ENCODE measurements at places on chromosomes 2 and 18.

DNA sequence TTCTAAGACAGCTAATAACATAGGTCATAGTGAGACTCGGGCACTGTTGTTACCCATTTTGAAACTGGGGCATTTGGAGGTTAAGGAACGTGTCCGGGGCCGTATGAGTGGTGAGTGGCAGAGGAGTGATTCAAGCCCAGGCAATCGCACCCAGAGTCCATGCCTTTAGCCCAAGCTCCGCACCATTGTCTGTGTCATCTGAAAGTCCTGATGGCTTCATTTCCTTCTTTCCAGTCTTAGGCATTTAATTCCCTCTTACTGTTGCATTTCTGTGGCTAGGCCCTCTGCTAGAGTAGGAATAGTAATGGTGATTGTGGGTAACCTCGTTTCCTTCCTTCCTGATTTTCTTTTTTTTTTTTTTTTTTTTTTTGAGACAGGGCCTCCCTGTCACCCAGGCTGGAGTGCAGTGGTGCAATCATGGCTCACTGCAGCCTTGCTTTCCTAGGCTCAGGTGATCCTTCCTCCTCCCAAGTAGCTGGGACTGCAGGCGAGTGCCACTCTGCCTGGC is 49.8 kb upstream of the ASB1 start:
- no peak for DNase-seq

GRCh38 chr2:111665551-111666116 is 218.4 kb downstream of the ANAPC1 start:
- DNase-seq: no peak

- no peak for DNase-seq
Measured at GRCh38 chr2:50116096-50117010, 915.6 kb downstream of the NRXN1 start.

GRCh38 chr18:76791106-76791505 is 31.3 kb upstream of the ZNF236 start:
- no peak for DNase-seq

GRCh38 chr18:35192415-35192814 is 48.4 kb upstream of the ZNF397 start:
- DNase-seq: no peak

DNA sequence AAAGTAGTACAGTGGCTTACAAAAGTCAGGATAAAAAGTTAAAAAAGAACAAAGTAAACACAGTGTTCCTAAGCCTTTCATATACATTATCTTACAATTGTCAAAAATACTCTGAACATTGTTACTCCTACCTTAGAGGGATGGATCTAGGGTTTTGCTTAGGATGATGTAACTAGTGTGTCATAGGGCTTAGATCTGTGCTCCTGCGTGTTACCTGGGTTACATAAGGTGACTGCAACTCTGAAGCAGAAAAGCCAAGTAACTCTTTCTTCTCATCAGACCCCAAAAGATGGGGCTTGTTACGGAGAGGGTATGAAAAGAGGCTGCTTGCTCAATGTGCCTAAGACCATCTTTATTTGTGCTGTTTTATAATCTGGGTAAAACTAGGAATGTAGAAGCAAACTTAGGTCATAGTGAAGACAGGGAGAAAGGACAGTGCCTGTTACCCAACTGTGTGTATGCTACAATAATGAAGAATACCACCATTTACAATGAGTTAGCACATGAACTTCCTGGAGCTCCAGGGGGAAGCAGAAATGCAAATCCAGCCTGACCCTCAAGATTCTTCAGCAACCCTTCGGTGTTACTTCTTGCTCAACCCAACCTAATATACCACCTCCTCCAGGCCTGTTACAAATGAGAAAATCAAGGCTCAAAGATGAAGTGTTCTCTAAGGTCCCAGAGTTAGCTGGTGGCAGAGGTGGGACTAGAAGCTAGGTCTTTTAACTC is 42.0 kb upstream of the STK17B start:
- no peak for DNase-seq

- no peak for DNase-seq
Measured at GRCh38 chr2:173874894-173875237, 90.3 kb downstream of the SP3 start.

DNA sequence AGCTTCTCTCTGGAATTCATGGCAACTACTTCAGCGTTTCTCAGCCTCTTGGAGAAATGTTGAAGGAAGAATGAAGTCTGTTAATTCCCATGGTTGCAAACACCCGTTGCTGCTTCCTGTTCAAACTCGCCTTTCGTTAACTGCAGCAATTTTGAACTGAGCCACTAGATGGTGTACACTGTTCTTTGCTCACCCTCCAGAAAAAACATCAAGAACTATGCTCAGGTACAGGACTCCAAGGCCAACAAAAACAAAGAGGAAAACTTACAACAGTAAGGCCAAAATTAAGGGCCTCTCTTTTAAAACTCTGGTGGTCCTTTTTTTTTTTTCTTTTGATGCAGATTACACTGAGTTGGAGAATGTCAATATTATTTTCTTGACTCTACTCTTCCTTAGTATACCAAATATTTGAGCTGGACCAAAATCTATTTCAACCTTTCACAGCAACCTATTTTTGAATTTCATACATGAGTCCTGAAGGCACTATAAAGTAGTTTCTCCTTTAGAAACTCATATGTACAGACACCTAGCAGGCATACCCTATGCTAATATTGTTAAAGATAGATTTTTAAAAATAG is 58.2 kb downstream of the KLHL14 start:
- DNase-seq: no peak

GRCh38 chr2:51224790-51225189 is 192.9 kb upstream of the NRXN1 start:
- no peak for DNase-seq

- no peak for DNase-seq
Measured at GRCh38 chr2:218003281-218003944, 618 bp upstream of the TNS1 start.

- DNase-seq: no peak
Measured at GRCh38 chr2:224876522-224876921, 160.4 kb upstream of the CCDC195 start.

- no peak for DNase-seq
Measured at GRCh38 chr18:13382366-13382953, 163.9 kb downstream of the LDLRAD4 start.

- no peak for DNase-seq
Measured at GRCh38 chr2:199744724-199745123, 106.3 kb downstream of the FTCDNL1 start.

- DNase-seq: no peak
Measured at GRCh38 chr2:24110660-24111303, 12.4 kb downstream of the PFN4 start.

GRCh38 chr18:8106603-8107002 is 502.6 kb upstream of the RAB12 start:
- no peak for DNase-seq

DNA sequence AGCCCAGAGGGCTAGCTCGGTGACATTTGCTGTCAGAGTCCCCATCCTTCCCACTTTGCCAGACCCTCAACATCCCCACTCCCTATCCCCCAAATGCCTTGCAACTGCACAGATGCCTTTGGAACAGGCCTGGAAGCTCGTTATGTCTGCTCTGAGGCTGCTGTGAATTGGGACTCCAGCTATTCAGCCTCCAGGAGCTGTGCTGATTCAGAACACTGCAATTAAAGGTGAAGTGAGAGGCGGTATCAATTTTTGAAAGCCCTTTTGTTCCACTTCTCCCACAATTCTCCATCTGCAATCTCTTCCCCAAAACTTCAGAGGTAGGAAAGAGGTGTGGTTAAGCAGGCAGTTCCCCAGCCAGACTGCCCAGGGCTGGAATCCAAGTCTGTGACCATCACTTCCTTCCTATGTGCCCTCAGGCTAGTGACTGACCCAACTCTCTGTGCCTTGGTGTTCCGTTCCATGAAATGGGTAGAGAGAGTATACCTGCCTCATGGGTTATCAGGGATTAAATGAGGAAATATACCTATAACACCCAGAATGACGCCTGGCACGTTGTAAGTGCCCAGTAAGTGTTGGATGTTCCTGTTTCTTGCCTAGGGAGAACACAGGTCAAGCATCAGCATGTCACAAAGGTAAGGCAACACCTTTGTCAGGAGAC is 17.5 kb downstream of the NOSTRIN start:
- no peak for DNase-seq

DNA sequence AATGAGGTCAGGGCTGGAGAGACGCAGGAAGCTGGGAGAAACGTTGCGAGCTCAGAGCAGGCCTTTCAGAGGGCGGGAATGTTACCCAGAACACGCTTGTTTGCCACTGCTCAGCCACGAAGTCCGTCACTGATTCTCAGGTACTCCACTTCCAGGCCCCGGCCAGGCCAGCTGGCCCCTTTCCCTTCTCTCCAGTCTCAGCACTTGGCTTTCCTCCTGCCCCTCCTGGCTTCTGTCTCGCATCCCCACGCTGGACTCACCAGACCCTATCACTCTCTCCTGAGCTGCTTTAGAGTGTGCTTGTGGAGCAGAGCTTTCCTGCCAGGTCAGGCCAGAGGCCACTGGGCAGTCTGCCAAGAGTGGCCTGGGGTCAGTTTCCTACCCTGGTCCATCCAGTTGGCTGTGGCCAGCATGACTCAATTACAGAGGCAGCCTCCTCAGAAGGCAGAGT is 151.4 kb downstream of the TWIST2 start:
- DNase-seq: no peak

GRCh38 chr18:58045242-58046092 is 1.4 kb downstream of the NEDD4L start:
- DNase-seq: peak; percentile 75

- DNase-seq: no peak
Measured at GRCh38 chr2:30216157-30216556, 15.2 kb upstream of the LBH start.

- DNase-seq: no peak
Measured at GRCh38 chr2:173891315-173892037, 73.7 kb downstream of the SP3 start.

DNA sequence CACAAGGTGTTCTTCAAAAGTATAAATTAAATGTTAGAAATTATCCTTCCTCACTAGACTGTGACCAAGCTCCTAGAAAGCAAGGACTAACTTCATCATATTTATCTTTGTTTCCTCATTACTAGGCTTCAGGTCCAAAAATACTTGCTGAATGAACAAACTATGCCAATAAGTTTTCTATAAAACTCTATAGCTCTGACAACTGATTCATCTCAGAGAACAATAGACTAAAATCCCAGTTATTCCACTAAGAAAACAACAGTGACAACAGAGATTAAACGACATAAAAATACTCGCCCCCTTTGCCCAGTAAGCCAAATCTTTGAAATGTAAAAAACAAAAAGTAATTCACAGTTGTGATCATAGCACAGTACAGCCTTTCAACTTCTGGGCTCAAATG is 13.6 kb downstream of the TLK1 start:
- DNase-seq: no peak

DNA sequence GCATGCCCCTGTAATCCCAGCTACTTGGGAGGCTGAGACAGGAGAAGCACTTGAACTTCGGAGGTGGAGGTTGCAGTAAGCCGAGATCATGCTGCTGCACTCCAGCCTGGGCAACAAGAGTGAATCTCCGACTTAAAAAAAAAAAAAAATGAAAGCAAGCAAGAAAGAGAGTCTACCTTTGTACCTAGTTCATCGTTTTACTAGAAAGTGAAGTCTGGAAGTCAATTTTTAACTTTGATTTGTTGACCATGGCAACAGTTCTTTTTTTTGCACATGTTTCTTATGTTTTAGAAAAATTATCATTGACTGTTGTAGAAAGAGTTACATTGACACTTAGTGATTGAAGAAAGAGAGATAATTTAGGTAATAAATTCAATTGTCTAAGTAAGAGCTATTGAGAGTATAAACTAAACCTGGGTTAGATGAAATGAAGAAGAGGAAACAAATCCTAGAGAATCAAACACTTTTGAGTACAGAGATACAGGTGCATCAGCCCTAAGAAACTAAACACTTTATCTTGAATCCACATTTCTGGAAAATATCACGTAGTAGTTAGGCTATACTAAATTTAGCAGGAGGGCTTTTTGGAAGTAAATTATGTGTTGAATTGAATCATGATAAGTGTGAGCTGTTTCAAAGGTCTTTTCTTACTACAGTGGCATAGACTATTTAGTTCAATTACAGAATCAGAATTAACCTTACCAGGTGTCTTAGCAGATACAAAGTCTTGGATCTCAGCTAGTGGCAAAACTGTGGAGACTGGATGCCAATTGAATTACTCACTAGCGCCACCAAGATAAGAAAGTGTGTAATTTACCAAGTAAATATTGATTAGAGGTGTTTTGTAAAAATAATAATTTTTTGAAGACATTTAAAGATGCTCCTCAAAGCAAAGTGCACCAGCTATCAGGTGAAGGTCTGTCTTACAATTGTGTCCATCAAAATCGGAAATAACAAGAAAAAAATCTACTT is 303.4 kb upstream of the NRXN1 start:
- no peak for DNase-seq

GRCh38 chr18:28584731-28585130 is 407.8 kb upstream of the CDH2 start:
- DNase-seq: no peak

GRCh38 chr18:62196079-62196478 is 9.0 kb downstream of the RELCH start:
- DNase-seq: no peak

- no peak for DNase-seq
Measured at GRCh38 chr2:98241592-98241991, 104.7 kb upstream of the CNGA3 start.

DNA sequence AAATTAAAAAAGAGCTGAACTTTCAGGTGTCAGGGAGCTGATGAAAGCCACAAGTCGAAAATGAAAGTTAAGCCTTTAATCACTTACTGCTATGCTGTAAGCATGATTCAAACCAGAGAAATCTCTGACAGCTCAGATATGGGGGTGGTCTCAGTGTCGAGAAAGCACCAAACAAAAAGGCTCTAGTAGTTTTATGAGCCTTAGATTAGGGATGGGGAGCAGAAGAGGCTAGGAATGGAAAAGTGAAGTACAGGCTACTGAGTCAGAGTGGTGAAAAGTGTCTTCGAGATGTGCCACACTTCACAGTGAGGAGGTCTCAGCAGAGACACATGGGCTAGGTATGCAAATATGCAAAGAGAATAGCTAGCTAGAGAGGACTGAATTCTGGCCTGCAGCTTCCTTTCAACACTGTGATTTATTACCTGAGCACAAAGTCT is 482.2 kb downstream of the SPAG16 start:
- DNase-seq: no peak

DNA sequence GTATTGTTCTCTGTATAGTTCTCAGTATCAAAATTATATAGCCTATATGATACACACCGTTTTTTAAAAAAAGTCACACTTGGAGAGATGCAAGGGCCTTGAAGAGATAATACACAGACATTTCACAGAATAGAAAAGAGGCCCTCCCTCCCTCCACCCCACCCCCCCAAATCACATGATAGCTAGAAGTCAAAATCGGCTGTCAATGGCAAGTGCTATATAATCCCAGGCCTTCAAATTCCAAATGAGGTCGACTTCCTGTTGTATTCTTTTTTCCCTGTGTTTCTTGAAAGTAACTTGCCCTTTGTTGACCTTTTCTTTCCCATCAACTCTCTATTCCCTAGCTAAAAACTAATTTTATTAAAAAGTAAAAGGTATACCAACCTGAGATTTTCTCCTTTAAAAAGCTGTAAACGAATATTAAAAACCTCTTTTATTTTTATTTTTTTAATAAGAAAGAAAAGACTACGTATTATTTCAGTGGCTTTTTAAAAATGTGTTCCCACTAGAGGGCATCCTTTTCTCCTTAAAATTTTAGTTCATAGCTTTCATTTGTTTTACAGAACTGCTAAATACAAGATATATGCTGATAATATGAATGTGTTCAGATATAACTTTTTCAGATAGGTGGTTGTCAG is 46.6 kb downstream of the KCMF1 start:
- DNase-seq: no peak

Data from mesothelial cell of epicardium (in vitro differentiated cells).